ENCODE measurements at places on chromosomes 2 and 18.
A peak's percentile ranks its signal among the peaks of the same experiment; 100 is the strongest.

DNA sequence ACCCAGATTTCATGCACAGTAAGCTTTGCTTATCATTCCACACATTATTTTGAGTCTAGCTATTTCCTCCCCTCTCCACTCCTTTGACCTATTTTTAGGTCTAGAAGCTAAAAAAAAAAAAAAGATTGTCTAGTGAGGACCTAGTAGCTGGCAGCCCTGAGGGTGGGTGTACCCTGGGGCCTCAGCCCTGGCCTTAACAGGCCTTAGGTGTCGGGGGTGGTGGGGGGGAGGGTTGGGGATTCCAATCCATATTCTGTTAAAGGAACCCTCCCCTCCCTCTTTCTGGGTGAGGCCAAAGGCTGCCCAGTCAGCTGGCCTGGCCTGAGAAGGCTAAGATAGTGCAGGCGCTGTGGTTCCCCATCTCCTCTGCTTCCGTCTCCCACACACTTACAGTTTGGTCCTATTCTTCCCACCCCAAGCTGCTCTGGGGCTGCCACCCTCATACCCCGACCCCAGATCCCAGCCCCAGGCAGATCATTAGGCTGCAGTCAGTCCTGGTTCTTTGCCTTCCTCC lies 65.5 kb upstream of the HK2 start:
- no peak for DNase-seq

DNA sequence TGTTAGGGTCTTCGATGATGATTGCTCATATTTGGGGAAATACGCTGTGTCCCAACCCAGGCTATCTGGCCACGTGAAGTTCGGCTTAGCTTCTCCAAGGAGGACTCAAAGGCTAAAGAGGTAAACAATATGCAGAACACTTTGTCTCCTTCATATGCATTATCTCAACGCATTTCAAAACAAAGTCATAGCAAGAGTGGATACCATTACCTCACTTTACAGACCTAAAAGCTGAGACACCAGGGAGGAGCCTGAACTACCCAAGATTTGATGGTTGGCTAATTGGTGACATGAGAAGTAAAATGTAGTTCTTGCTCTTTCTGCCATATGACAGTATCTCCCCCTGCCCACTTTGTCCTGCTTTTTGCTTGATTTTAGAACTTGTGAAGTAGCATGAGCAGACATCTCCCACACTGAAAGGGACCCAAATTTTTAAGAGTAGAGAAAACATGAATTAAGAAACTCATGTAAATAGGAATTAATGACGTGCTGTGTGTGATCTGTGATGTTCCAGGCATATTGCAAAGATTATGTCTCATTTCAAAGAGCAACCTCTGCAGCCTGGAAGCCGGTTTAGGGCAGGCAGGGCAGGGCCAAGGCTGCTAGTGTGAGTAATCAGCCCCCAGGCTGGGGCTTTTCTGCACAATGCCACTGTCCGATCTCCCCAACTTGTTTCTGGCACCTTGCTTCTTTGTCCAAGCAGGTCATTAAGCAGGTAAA lies 144.5 kb downstream of the BCL11A start:
- no peak for DNase-seq

DNA sequence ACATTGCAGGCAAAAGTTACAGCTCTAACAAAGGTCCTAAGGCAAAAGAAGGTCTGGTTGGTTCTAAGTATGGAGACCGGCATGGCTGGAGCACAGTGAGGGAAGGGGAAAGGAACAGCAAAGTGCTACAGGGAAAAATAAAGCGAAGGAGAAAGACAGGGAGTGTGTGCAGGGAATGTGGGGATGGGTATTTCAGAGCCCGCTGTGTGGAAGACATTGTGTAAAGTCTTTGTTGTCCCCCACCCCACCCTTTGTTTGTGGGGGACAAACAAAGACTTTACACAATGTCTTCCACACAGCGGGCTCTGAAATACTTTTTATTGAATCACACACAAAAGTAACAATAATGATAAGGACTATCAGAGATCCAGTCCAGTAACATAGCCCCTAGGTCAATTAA lies 28.9 kb upstream of the C2orf15 start:
- no peak for DNase-seq

GRCh38 chr2:74327199-74327598 lies 16.0 kb downstream of the SLC4A5 start:
- peak; percentile 53 for DNase-seq

DNA sequence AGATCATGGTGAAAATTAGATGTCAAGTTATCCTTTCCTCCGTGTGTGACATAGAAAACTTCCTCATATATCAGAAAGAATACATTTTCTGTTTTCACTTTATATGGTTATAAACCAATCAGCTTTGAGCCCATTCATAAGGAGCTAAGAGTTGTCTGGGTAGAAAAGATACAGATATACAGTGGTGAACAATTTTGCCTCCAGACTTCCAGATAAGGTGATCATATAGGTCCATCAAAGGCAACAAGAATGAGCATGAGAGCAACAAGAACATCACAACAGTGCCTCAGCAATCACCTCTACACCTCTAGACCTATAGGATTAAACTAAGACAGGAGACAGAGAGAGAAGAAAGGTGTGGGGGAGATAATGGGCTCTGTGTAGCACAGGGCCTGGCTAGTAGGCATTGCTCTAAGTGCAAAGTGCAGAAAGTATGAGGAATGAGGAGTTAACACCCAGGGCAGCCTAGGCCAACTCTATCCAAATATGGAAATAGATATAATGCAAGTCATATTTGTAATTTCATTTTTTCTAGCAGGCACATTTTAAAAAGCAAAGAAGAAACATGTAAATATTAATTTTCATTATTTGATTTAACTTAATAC lies 8.3 kb downstream of the TNP1 start:
- DNase-seq = no peak

- no peak for DNase-seq
Observed at GRCh38 chr18:7196421-7196820, 34.5 kb upstream of the LRRC30 start.

Measured in esophagus muscularis mucosa (tissue), 4 donors.